ENCODE measurements at places on chromosomes 1 and 21.

- DNase-seq = no peak
These were observed 22.7 kb upstream of the PDXK start for GRCh38 chr21:43696214-43696613.

- no peak for DNase-seq
These were observed 322.8 kb downstream of the SEC16B start for GRCh38 chr1:177646757-177647730.

DNA sequence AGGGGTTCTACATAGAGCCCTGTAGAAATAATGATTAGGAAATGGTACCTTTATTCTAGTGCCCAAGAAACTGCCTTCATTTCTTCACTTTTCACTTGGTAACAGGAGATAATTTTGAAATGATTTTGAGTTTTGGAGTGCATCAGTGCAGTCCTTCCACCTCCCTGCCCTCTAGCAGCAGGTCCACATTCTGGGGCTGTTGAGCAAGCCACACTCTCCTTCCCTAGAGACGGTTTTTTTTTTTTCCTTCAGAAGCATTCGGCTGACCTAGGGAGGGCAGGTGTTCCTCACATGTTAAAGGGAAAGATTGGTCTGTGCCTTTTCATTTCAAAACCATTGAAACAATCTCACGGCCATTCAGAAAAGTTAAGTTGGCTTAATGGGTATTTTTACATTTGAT is 39.8 kb downstream of the SLC37A1 start:
- DNase-seq = no peak

- DNase-seq = no peak
These were observed 2.8 kb upstream of the SPSB1 start for GRCh38 chr1:9289711-9290485.

DNA sequence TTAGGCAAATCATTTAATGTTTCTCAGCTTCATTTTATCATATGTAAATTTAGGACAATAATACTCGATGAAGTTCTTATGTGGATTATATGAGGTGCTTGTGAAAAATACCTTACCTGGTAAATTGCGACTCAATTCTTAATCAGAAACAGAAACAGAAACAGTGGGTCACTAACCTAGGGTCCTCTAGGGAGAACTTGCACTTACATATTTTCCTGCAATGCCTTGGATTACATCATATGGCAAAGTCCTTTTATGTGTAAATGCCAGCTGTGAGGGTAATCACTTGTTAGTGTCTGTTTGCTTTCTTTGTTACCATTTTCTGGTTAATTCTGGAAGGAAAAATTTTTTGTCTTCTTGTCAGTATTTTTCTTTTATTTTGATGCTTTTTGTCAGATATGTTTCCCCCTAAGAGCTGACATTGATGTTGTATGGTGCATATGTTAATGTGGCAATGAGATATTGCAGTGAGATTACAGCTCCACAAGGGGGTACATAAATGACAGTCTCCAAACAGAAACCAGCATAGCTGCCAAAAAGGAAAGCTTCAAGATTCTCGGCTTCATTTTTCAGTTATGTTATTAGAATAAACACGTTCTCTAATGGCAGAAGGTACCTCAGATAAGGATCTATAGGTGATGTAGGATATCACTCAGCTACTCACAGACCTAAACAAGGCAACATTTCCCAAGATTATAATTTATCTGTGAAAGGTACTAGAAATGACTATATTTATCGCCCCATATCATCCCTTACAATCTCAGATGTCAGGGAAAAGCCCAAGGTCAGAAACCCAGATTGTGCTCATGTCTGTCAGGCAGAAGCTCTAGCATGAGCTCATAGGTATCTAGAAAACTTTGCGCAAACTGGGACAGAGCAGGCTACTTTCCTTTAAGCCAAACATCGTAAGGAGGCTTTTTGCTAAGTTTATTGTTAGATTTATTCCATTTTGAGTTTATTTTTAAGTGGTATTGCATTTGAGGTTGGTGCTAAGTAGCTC is 119.9 kb downstream of the FASLG start:
- no peak for DNase-seq

- no peak for DNase-seq
These were observed 25.1 kb upstream of the SLAMF6 start for GRCh38 chr1:160548183-160548582.

DNA sequence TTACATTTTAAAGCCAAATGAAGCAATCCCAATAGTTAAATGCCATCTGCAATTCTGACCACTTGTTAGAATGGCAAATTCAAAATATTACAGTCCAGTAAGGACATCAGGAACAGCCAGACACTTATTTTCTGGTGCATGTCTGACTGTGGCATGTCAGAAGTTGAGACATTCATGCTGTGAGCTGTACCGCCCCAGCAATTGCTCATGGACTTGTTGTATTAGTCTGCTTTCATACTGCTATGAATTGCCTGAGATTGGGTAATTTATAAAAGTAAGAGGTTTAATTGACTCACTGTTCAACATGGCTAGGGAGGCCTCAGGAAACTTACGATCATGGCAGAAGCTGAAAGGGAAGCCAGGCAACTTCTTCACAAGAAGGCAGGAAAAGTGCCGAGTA is 19.1 kb downstream of the DDAH1 start:
- DNase-seq = no peak

DNA sequence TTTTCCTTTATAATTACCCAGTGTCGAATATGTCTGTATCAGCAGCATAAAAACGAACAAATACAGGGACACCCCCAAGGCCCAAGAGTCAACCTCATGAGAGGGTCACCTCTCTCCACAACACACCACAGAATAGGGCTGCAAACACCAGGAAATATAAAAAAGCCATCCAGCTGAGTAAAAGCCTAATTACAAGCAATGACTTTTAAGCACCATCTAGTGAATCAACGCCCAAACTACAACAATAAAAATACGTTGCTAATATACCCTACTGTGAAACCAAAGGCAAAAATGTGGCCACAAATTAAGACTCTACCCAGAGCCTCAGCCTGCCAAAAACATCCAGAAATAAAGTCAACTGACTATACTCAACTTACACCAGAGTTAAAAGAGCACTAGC is 817.9 kb upstream of the NEGR1 start:
- DNase-seq = no peak

Data from stimulated activated CD8-positive, alpha-beta memory T cell treated with anti-CD3 and anti-CD28 coated beads, Interleukin-4, amount 100 ng/mL, for 4 hours (primary cell).